ENCODE measurements at places on chromosomes 16 and 17. TPM values are rescaled to one million over a fixed set of nuclear protein-coding genes. Genes with fewer than 3 reads are reported as not detected.

The SLC35G6 gene
- not detected for total RNA-seq

The C16orf54 gene
- not detected for total RNA-seq

The HSD11B2 gene
- total RNA-seq: not detected

The CBLN1 gene
- total RNA-seq: not detected

The SYCE1L gene
- total RNA-seq: 2.7 TPM

The ABCC12 gene
- not detected for total RNA-seq

The ITGAX gene
- total RNA-seq: 0.81 TPM

The DLX4 gene
- not detected for total RNA-seq

The GAA gene
- 26.4 TPM for total RNA-seq
